ENCODE measurements at places on chromosomes 6 and 20. TPM values are rescaled to one million over a fixed set of nuclear protein-coding genes. Genes with fewer than 3 reads are reported as not detected.

OPRL1 gene
- total RNA-seq = 2.9 TPM

PRIM2 gene
- 15.3 TPM for total RNA-seq

HLA-DOB gene
- not detected for total RNA-seq

KCNK16 gene
- total RNA-seq = not detected

RCAN2 gene
- 21.6 TPM for total RNA-seq

SOBP gene
- total RNA-seq = 16.1 TPM

NTSR1 gene
- 4.0 TPM for total RNA-seq

STXBP5 gene
- total RNA-seq = 14.6 TPM

ALDH5A1 gene
- total RNA-seq = 1.2 TPM

L3MBTL1 gene
- 19.9 TPM for total RNA-seq

HRH3 gene
- 13.7 TPM for total RNA-seq

GGTLC1 gene
- total RNA-seq = not detected

TRIM15 gene
- total RNA-seq = not detected

SYNJ2 gene
- total RNA-seq = 2.4 TPM

ARFGEF3 gene
- total RNA-seq = 15.3 TPM

TP53TG5 gene
- total RNA-seq = not detected

SRSF6 gene
- 161 TPM for total RNA-seq

ENPP4 gene
- total RNA-seq = 3.1 TPM

OR2H1 gene
- not detected for total RNA-seq

TMEM170B gene
- total RNA-seq = 11.0 TPM

STMND1 gene
- not detected for total RNA-seq

HLA-DQA1 gene
- not detected for total RNA-seq

SLC22A16 gene
- total RNA-seq = not detected

CST2 gene
- not detected for total RNA-seq

COL19A1 gene
- total RNA-seq = 0.78 TPM

BANF2 gene
- total RNA-seq = not detected

ZNF391 gene
- total RNA-seq = 8.3 TPM

HDGFL1 gene
- not detected for total RNA-seq

CD40 gene
- 1.2 TPM for total RNA-seq

TDP2 gene
- 56.9 TPM for total RNA-seq

CLVS2 gene
- 18.6 TPM for total RNA-seq

NOX3 gene
- not detected for total RNA-seq

IL17F gene
- total RNA-seq = not detected

HLA-G gene
- total RNA-seq = not detected

SUMO4 gene
- total RNA-seq = 1.3 TPM

SAPCD1 gene
- 3.7 TPM for total RNA-seq

GPX5 gene
- total RNA-seq = not detected
